ENCODE measurements at places on chromosomes 16 and 17. TPM values are rescaled to one million over a fixed set of nuclear protein-coding genes. Genes with fewer than 3 reads are reported as not detected.

Gene GPRC5C
- 44.4 TPM for total RNA-seq

Gene RABEP2
- total RNA-seq = 11.0 TPM

Gene HOXB8
- not detected for total RNA-seq

Gene NOXO1
- 1.6 TPM for total RNA-seq

Gene CDH5
- 42.8 TPM for total RNA-seq

Gene ADAD2
- not detected for total RNA-seq

Gene ATP1B2
- total RNA-seq = 1.6 TPM

Gene VAT1L
- total RNA-seq = 5.2 TPM

Gene PRR14
- 6.8 TPM for total RNA-seq

Gene RAP1GAP2
- total RNA-seq = 2.1 TPM

Measured in skeletal muscle tissue (tissue), 5 donors.